ENCODE measurements at places on chromosomes 7 and 10.
A peak's percentile ranks its signal among the peaks of the same experiment; 100 is the strongest.

- DNase-seq = no peak
Observed at GRCh38 chr10:92014620-92015019, 91.0 kb downstream of the BTAF1 start.

GRCh38 chr10:13340626-13341376 lies 7.3 kb downstream of the SEPHS1 start:
- DNase-seq = peak; percentile 39

- peak; percentile 83 for DNase-seq
Observed at GRCh38 chr7:28062197-28062991, 118.2 kb downstream of the JAZF1 start.

DNA sequence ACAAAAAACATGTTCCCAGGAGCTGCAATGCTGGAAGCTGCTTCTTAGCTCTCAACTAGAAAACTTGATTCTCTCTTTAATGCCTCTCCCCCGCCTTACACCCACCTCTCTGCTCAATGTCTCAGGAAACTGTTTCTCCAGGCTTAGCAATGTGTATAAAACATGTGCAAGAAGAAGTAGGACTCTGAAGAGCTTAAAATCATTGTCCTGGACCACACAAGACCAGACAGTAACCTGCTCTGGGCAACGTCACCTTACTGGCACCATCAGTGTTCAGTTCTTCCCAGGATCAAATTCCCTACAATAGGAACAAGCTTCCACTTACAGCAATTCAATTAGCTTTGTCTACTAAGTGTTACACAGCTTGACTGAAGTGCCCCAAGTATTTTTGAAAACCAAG lies 104.9 kb downstream of the RAPGEF5 start:
- no peak for DNase-seq

DNA sequence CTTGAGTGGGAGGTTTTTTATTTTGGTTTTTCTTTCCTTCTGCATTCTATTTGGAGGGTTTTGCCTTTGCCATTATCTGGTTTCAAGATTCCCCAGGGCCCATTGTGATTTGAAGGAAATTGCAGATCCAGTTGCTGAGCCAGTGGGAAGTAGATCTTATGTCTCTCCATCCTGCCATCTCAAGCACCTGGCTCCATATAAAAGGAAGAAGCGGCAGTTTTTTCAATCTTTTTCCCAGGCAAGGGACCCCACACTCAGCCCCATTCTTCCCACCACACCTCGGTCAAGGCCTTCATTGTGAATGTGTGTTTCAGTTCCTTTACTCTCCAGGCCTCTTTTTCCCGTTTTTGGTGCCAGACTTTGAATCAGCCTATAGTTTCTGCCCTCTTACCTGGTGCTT lies 95.8 kb downstream of the MYO3A start:
- no peak for DNase-seq

DNA sequence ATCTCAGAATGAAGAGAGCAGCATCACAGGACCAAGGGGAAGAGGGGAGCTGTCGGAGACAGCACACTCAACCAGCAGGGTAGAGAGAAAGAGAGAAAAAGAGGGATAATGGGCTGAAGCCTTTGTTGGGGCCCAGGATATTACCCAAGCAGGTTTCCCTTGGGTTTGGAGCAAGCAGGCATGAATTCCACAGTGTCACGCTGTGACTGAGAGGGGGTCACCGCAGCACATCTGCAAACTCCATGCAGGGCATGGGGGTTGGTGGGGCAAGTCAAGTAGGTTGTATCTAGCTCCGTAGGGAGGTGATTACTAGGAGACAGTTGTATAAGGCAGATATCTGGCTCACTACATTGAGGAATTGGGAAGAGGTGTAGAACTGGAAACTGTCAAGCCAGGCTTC lies 42.2 kb upstream of the SEMA3E start:
- no peak for DNase-seq

- no peak for DNase-seq
Observed at GRCh38 chr7:117217106-117218035, 105.5 kb downstream of the WNT2 start.

DNA sequence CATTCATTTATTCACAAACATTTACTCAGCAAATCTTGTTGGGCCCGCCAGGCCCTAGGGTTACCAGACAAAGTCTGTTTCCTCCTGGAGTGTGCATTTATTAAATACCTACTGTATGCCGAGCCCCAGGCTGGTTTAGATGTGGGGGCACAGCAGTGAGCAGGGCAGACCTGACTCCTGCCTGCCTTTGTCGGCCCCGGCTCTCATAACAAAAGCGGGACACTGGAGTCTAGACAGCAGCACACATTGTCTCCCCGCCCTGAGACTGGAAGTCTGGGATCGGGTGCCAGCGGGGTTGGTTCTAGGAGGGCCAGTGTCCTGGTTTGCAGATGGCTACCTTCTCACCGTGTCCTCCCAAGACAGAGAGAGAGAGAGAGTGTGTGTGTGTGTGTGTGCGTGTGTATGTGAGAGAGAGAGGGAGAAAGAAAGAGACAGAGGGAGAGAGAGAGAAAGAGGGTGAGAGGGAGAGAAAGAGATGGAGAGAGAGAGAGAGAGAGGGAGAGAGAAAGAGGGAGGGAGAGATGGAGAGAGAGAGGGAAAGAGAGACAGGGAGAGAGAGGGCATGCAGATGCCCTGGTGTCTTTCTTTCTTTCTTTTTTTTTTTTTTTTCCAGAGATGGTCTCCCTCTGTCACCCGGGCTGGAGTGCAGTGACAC lies 25.9 kb downstream of the ELFN1 start:
- DNase-seq = no peak

DNA sequence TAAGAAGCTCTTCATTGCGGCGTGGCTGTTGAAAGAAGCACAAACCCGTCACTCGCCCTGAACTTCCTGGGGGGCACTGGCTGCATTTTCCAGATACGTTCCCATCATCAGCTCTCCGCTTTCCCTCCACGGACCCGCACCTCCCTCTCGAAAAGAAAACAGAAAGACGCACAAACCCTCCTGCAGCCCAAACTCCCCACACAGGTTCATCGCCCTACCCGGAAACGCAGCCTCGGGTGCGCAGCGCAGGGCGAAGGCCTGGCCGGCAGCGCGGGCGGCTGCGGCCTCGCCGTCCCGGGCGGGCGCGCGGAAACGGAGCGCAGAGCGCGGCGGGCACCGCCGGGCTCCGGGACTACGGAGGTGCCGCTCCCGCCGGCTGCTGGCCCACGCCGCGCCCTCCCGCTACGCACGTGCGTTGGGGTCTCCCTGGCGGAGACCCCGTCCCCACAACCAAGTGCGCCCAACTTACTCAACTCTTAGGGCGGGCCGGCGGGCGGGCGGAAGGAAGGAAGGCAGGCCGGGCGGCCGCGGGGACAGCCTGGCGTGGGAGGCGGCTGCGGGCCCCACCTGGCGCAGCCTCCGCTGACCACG lies 822 bp downstream of the ZNF800 start:
- DNase-seq = peak; percentile 65

GRCh38 chr10:24008164-24009091 lies 200.5 kb upstream of the KIAA1217 start:
- no peak for DNase-seq

DNA sequence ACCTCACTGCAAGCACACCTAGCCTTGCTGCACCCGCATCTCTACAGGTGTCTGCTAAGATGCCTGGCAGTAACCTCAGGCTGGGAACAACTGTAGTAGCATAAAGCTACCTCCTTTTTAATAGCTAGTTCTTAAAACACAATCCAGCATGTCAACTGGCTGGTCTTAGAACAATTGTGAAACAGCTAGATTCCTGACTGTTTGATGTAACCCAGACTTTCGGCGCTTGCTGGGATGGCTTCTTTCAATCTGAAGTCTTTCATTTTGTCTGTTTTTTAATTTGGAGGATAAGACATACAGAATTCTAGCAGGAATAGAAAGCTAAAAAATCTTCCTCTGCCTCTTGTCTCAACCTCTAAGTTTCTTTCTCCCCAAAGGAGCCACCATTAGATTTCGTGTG lies 59.8 kb downstream of the GSDME start:
- DNase-seq = no peak

GRCh38 chr10:30116041-30116491 lies 56.7 kb upstream of the JCAD start:
- no peak for DNase-seq

DNA sequence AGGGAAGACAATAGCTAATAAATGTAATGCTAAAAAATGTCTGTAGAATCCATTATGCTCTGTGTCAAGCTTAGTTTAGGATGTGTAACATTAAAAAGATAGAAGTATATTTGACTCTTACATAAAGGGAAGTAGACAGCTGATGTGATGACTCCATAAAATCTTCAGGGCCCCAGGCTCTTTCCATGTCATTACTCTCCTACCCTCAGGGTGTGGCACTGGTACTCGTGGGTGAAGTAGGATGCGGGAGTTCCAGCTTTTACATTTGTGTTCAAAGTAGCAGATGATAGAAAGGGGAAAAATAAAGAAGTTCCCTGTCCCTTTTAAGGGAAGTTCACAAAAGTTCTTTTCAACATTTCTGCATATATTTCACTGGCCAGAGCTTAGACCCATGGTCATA lies 157.1 kb downstream of the TSPAN12 start:
- DNase-seq = no peak

DNA sequence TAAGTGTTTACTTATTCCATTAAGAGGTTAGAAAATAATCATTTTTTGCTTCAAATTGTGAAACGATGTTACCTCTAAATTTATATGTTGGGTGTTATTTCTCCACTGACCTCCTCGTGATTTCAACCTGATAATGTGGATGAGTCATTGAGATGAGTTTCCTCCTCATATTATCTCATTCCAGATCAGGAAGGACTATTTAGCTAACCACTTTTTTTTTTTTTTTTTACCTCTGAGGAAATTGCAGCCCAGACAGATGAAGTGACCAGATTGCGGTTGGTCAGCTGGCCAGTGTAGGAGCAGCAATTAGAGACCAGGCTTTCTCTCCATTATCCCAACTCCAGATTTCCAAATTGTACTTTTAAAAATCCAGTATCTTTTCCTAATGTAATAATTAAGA lies 248.7 kb downstream of the FZD1 start:
- DNase-seq = no peak

DNA sequence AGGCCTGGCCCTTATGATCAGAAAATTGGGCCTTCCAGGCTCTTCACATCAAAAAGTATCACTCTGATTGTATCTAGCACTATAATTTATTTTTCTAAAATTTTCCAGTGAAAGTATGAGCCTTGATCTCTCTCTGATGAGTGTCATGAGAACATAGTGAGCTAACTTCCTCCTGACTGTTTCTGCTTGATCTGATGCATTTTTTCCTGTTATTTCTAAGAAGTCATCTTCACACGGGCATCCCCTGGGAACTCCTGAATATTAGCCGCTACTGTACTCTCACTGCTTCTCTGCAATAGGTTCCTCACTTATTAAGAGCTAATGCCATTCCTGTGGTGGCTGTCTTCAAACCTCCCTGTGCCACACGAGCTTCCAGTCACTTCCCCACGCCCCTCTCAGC lies 63.1 kb upstream of the ZPBP start:
- DNase-seq = no peak

DNA sequence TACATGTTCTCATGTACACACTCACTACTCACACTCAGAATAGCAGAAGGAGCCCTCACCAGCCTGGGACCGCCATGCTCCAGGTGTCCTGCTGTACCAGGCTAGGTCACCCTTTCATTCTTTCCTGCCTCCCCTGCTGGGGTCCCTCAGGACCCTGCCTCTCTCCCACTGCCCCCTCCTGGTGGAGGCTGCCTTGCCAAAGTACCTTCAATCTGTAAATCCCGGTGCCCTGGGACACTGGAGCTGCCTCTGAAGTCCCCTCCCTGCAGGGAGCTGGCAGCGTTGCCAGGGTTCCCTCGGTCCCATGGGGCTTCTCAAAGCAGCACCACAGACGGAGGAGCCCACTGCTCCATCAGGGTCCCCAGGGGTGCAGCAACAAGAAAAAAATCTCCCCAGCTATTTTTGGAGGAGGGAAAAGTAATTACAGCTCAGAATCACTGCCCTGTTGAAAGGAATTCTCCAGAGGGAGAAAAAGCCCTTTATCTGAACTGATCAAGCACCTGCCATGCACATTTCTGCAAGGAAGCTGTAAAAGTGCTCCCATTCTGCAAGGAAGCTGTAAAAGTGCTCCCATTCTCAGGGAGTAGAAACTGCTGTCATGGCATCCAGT lies 259.9 kb downstream of the PTPRN2 start:
- DNase-seq = no peak

DNA sequence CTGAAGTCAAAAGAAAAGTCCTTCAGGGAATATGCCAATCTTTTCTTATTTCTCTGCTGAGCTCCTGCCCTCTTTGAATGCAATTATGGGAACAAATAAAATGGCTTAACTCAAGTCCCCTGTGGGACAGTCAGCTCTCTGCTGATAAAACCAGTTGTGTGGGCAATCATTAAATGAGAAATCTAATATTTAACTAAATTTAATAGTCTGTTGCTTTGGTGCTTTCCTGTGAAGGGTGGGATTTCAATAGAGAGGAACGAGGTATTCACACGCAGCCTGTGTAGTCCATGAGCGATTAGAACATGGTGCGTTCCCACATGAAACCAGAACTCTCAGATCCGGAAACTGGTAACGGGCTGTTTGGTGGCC lies 138.4 kb downstream of the PAXIP1 start:
- no peak for DNase-seq

DNA sequence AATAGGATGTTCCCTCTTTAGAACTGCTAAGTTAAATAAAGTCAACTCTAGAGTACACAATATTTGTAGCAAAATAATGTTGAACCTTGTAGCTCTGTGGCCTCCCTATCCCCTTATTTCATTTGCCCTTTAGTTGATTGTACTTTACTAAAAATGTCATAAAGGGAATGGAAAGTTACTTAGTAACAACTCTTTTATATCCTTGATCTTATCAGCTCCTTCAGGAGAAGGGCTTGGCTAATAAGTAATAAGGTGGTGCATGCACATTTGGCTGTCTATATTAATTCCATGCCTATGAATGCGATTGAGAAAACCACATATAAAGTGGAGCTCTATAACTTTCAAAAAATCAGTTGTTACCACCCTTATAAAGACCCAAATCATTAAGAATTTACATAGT lies 41.5 kb upstream of the GATA3 start:
- DNase-seq = no peak

- DNase-seq = no peak
Observed at GRCh38 chr7:152579070-152579469, 96.9 kb downstream of the XRCC2 start.

- no peak for DNase-seq
Observed at GRCh38 chr7:143399151-143399550, 9.5 kb downstream of the EPHA1 start.

DNA sequence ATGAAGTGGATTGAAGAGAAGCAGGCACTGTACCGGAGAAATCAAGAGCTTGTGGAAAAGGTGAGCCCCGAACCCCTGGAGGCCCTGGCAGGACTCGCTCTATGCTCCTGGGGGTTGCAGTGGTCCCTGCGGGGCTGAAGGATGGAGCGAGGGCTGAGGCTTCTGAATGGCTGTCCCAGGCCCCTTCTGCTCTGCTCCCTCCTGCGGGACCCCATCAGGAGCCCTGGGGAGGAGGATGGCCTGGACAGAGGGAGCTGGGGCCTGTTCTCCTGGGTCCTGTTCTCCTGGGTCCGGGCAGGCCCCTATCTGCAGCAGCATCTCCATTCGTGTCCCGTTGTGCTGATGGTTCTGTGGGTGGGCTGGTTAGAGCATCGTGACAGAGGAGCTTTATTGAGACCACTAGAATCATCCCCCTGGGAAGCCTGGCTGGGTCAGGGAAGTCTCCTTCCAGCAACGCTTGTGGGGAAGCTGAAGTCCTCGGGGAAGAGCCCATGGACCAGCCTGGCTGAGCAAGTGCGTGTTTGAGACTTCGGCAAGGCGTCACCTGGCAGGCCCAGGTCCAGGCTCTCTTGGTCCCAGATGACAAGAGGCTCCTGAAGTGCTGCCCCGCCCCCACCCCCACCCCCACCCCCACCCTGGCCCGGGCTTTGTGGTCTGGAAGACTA lies 41.1 kb upstream of the DPYSL4 start:
- DNase-seq = no peak

GRCh38 chr7:24051651-24052050 lies 232.3 kb upstream of the NPY start:
- no peak for DNase-seq
